ENCODE measurements at places on chromosomes 6 and 20.

DNA sequence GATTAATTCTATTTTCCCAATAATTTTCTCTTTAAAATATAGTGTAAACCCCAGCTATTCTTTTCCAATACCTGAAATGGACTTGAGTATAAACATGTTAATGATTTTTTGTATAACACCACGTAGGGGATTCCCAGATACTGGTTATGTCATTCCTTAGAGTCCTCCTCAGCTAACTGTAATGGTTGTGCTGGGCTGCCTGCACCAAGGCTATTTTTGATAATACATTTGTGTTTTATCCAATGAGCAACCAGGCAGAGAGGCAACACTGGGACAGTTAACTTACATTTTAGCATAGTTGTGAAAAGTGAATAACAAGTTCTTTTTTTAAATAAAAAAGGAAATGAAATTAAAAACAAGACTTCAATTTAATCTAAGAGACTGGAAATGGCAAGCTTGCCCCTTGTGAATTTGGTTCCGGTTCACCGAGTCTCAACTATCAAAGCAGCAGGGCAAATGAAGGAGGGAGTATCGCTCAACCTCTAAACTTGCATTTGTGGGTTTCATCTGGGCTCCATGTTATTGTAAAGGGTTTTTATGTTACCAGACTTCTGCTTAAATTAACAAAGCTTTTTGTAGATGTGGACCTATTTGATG is 18.8 kb upstream of the BACH2 start:
- DNase-seq, result no peak

- DNase-seq, result peak; percentile 68
Observed at GRCh38 chr6:53803081-53803860, 8.5 kb downstream of the LRRC1 start.

GRCh38 chr20:50127587-50128519 is 14.9 kb upstream of the UBE2V1 start:
- no peak for DNase-seq

GRCh38 chr6:122405417-122405816 is 6.0 kb downstream of the HSF2 start:
- DNase-seq, result no peak

All from ascending aorta (tissue), 2 donors.